MCF 10A (cell line): ENCODE measurements at places on chromosomes 3 and 15.

DNA sequence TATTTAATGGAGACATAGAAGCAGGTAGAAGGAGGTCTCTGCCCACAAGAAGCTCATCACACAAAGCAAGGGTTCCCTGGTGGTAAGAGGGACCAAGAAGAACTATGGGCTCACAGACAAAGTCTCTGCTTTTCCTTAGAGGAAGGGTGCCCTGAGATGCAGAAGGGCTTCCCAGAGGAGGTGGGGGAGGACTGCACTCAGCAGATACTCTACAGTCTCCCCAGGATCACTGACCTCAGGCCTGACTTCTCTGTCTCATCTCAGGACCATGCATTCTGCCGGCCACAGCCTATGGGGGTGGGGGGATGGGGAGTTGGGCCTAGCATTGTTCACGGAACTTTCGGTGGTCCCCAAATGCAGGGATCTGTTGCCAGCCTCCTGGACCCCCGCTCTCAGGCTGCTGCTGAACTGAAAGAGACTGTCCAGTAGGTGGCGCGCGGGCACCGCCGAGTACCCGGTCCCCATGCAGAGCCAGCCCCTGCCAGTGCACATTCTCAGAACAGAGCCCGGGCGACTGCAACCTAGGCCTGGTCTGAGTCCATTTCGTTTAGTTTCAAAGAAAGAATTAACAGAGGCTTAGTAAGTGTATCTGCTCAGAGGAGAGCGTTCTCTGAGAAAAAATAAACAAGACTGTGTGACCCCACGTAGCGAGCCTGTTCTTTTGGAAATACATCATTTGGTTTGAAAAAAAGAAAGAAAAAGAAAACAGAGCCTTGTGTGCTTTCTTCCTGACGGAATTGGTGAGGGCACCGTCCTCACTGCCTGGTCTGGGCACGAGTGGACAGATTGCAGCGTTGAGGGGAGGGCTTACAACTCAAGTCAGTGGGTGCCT, 74.1 kb downstream of the LRTM1 start:
- DNase-seq = peak; percentile 61

GRCh38 chr3:45932112-45932511, 11.2 kb upstream of the CXCR6 start:
- DNase-seq = no peak

- no peak for DNase-seq
Measured at GRCh38 chr3:153442799-153443487, 280.9 kb downstream of the RAP2B start.

DNA sequence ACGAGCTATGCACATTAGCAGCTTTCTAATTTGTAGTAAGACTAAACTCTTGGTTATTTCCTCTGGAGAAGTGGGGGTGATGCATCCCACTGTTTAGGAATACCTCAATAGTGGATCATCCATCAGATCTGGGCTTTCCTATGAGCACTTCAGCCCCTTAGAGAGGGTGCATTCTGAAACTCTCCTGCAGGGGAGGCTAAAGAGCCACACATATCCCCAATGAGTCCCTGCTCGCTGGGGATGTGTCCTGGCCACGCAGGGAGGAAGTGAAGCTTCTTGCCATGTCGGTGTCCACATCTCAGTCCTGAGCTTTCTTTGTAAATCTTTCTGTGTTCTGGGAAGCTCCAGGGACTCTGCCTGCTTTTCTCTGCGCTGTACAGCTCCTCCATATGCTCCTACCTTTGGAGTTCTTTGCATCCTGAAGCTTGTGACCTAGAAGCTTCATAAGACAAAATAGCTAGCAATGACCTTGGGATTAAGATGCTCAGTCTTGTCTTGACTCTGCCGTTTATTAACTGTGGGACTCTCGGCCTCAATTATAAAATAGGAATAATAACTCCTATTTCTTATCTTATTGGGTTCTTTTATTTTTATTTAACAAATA, 28.3 kb upstream of the MASP1 start:
- peak; percentile 77 for DNase-seq

- DNase-seq = peak; percentile 33
Measured at GRCh38 chr15:85412066-85412465, 31.7 kb downstream of the AKAP13 start.

DNA sequence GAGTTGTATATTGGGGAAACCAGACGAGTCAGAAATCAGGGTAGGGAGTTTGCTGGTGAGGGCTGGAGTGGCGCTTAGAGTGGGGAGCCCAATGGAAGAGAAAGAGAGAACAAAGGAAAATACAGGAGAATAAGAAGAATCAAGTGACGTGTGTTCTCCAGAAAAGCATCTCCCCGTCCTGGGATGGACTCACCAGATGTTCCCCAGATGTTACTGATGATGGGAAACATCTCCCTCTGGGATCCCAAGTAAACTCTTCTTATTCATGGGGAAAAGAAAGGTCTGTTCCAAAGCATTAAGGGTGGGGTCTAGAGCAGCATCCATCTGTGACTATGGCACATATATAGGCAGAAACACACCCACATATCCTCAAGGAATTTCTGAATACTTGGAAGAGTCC, 3.0 kb upstream of the CSRNP1 start:
- DNase-seq = no peak

DNA sequence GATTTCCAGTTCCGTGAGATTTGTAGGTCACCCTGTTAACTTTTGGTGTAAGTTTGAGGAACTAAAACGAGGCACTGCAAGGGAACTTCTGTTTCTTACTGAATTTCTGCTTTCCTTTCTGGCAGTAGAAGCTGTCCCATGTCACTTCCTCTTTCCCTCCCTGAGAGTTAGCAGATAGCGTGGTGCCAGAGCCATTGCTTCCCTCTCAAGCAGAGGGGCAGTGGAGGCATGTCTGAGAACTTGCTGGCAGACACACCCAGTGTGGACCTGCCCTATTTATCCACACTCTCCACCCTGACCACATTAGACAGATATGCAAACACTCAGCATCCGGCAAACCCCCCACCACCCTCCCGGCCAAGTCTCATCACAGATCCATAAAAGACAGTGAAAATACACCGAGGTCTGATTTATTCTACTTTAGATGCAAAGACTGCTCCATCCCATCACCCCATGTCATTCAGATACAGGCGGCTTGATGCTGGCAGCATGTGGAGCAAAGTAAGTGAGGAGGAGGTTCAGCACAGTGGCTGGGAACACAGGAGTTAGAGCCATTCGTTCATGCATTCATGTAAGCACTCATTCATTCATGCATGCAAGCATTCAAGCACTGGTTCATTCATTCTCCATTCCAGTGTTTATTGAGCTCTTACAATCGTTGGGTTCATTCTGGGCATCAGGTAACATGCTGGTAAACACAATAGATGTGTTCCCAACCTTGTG, 324.7 kb downstream of the SHQ1 start:
- DNase-seq = no peak

GRCh38 chr3:173911446-173911845, 513.9 kb downstream of the NLGN1 start:
- DNase-seq = no peak

DNA sequence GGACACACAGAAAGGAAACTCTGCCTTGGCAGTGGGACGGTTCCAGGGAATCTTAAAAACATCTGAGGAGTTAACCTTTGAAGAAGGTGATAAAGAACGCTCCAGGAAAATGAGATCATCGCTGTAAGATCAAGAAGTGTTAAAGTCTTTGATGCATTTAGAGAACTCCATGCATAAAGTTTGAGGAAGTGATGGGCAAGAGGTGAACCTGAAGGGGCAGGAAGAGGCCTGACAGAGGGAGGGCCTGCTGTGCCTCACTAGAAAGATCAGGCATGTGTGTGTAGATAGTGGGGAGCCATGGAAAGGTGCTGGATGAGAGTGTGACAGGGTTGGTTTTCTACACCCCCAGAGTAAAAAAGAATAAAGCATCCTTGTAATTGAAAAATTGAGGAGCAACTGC, 889.2 kb downstream of the MCTP2 start:
- DNase-seq = no peak

DNA sequence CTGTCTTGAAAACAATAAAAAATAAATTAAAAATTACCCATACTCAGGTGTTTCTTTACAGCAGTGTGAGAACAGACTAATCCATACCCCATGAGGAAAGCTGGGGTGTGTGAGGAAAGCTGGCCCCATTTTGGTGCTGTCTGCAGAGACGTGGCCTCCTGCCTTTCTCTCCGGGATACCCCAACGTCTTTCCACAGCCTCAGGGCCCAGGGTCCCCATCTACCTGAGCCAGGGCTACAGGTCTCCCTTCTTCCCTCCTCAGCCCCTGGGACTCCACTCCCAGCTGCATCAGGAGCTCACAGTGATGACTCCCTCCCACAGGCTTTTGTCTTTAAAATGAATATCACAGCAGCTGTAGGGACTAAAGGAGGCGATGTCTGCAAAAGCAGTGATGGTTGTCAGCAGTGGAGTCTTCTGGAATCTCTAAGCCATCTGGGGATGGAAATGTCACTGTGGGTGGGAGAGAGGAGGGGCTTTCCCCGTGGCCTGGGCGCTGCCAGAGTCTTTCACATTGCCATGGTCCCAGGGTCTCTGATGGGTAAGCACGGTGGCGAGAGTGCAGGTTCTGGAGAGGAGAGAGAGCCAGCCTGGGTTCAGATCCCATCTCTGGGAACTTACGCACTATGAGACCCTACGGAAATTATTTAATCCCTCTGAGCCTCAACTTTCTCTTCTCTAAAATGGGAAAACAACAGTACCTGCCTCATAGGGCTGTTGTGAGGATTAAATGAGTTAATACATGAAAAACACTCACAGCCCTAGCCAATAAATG, 259.3 kb downstream of the PLCL2 start:
- no peak for DNase-seq

DNA sequence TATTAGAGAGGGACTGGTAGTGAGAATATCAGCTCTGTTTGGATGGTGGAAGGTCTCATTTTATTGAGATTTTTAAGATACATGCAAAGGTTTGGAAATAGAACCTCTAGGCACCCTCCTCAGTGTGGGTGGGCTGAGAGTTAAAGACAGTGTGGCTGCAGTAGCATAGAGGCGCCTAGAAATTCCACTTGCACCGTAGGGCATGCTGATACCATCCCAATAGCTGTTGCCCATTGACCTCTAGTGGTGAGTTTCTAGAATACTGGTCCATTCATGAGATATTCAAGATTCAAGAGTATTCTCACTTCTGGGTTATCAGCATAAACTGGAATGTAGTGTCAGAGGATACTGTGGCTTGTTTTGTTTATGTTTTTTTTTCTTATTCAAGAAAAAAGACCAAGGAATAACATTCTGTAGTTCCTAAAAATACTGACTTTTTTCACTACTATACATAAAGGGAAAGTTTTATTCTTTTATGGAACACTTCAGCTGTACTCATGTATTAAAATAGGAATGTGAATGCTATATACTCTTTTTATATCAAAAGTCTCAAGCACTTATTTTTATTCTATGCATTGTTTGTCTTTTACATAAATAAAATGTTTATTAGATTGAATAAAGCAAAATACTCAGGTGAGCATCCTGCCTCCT, 87.2 kb downstream of the TGFBR2 start:
- peak; percentile 75 for DNase-seq

DNA sequence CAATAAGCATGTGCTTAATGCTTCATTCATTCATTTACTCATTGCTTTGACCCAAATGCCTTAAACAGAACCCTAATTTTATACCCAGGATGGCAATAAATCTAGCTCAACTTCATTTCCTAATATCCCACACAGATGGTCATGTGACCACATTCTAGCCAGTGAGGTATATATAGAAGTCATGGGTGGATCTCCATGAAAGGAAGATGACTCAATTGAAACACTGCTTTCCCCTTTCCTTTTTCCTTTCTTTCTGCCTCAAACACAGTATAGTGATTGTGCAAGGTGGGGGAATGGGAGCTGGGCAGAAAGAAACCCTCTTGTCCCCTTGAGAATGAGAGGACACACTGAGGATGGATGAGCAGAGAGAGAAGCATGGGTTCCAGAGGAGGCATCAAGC, 183.5 kb upstream of the PRICKLE2 start:
- peak; percentile 6 for DNase-seq

GRCh38 chr3:24505691-24506550, 11.3 kb upstream of the THRB start:
- no peak for DNase-seq

- no peak for DNase-seq
Measured at GRCh38 chr3:71305231-71306206, 278.0 kb downstream of the FOXP1 start.

GRCh38 chr15:66619152-66619903, 53.5 kb upstream of the LCTL start:
- DNase-seq = peak; percentile 68

GRCh38 chr15:73924171-73924921, 1.9 kb upstream of the LOXL1 start:
- peak; percentile 69 for DNase-seq

DNA sequence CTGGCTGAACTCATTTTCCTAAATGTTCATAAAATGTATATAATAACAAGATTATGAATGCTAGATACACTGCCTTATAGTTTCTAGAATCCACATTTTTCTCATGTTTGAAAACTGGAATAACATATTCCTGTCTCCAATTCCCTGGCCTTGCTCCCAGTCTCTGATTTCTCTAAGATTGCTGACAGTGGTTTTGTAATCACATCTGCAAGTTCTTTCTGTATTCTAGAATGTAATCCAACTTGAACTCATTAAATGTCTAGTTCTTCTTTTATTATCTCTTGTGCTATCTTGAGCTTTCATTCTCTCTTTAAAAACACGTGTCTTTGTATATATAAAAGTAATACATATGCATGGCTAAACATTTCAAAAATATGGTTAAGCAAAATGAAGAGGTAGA, 215.2 kb upstream of the ADAMTS9 start:
- no peak for DNase-seq

DNA sequence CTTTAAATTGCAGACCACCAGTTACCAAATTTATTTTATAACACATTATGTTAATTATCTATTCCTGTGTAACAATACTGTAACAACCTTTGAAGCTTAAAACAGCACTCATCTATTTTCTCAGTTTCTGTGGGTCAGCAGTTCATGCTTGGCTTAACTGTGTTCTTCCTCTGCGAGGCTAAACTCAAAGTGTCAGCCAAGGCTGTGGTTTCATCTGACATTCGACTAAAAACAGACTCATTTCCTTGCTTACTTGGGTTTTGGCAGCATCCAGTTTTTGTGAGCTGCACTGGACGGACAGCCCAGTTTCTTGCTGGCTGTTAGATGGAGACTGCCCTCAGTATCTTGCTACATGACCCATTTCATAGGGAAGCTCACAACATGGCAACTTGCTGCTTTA, 247.3 kb upstream of the KCNH8 start:
- no peak for DNase-seq

DNA sequence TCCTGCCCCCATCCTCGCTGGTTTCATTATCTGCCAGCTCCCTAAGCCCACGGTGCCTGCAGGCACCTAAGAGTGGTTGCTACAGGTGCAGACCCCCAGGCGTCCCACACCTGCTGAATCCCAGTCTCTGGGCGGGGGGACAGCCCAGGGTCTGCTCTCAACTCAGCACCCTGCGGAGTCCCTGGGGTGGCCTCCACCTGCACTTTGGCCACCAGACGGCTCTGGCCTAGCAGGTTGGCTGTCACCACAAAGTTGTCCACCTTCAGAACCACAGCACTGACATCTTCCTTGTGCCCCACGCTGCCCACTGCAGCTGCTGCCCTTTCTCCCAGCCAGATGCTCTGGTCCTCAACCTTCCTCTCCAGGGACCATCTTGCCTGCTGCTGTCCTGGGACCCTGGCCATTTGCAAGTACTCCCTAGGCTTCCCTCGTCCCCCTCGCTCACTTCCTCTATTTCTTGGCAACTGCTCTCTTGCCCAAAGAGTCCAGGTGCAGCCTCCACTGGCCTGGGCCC, 34.9 kb upstream of the SNRPA1 start:
- no peak for DNase-seq

GRCh38 chr15:42171795-42172194, 15.4 kb upstream of the PLA2G4F start:
- DNase-seq = no peak
